Activated T-helper 9 cell treated with anti-CD3 and anti-CD28 coated beads, Interleukin-2, amount 50 U/mL, for 16 hours (primary cell): ENCODE measurements at places on chromosomes 1 and 21.

DNA sequence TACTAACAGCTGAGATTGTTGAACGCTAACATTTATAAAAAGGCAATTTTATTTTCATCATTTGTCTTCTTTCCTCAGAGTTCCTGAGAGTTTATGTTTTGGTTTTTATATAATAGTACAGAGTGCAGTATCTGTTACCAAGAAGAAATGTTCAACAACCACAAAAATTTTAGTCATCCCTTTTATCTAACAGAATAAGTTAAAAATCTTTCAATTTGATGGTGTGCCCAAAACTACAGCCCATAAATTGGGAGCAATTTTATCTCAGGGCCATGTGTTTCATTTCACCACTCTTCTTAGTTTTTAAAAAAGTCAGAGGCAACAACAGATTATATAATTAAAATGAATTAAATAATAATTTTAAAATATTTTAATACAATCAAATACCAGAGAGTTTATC, 37.1 kb downstream of the NEXN start:
- DNase-seq = no peak

GRCh38 chr1:205547936-205548827, 43.7 kb downstream of the CDK18 start:
- DNase-seq = no peak

DNA sequence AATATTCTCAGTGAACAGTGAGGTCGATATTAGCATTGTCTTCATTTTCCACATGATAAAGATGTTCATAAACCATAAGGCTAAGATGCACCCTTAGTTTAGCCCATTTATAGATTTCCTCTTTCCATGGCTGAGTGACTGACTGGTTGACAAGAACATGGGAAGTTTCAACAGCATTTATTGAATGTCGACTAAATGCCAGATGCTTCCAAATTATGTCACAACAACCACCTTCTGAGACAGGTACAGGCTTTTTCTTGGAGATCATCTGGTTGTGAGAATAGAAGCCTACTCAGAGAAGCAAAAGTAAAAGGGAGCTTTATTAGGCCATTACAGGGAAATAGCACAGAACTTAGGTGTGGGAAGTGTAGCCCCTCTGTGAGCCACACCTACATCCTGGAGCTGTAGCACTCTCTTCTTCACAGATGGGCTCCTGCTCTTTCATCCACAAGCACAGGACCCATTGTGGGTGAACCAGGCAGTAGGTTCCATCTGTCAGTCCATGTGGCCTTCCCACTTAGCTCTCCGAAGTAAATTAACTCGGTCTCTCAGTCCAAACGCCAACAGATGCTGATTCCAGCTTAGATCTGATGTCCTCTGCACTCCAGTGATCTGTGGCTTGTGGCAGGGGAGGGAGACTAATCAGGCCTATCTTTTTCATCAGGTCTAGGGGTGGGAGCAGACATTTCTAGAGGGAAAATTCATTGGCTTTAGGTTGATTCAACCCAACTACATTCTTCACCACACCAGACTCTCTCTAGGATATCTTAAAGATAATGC, 14.3 kb downstream of the ATP2B4 start:
- DNase-seq = no peak

GRCh38 chr1:95496307-95496706, 262.3 kb downstream of the RWDD3 start:
- DNase-seq = no peak

DNA sequence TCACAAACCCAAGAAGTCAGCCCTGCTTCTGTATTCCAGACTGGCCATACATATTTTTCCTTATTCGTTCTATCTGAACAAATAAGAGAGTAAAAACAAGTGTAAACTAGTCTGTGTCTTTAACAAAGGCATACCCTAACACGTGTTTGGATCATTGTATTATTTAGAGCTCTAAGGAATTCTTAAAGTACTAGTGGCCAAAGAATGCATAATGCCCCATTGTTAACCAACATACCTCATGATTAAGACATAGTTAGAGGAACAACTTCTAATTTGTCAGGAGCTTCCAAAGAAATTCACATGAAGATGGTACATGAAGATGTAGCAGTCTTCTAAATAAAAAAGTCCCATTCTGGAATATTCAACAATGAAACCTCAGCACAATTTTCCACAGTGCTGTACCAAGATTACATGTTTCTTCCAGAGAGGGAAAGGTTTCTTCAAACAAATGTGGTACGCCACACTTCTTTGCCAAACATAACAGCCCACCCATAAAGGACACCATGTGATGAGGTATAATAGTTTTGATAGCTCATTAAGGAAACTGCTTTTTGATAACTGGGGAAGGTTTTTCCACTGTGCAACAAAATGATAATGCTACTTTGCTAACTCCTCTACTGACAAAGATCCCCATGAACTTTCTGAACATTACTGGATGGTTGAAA, 5.0 kb downstream of the PALMD start:
- no peak for DNase-seq

- peak; percentile 1 for DNase-seq
Measured at GRCh38 chr21:38126666-38127303, 130.0 kb upstream of the KCNJ15 start.

- DNase-seq = peak; percentile 46
Measured at GRCh38 chr1:236066828-236067386, 2.0 kb upstream of the NID1 start.

DNA sequence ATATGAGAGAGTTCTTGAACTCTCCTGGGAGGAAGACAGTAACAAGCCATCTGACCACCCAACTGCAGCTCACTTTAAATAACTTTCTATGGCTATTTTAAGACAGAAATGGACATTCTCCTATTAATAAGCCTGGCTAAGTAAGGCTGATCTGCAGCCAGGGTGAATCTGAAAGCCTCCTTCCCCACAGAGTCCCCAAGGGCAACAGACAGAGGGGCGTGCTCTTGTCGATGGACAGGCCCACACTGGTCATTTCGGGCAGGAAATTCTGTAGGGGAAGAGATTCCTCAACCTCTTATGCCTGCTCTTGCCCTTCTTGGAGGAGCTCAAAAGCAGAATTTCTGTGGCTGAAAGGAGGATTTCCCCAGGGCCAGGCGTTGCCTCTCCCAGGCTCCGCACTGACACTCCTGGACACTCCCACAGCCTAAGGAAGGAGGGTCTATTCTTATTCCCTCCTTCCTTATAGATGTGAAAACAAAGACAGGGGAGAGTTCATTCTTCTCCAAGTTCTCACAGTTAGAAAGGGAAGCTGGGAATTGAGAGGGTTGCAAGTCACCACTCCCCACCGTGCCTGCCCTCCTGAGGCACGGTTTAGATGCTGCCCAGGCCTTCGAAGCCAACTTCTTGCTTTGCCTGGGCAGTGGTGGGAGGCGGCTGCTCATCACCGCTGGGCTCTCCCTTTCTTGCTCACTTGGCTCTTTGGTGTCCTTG, 17.9 kb upstream of the KANK4 start:
- no peak for DNase-seq

GRCh38 chr21:45054927-45055612, 19.3 kb upstream of the ADARB1 start:
- no peak for DNase-seq

DNA sequence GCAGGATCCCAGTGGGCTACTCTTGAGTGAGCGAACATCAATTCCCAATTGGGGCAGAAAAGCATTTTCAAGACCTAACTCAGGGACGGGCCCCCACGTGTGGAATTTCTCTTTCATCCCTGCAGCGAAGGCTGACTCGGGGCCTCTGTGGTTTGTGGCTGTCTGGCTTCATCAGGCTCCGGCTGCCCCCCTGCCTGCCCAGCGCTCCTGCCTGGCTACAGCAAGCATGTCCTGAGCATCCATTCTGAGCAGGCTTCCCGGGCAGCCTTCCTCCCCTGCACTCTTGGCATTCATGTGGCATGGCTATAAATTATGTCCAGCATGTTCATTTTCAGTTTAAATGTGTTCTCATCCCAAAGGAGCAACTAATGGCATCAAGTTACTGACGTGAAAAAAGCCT, 588.1 kb downstream of the KIF26B start:
- no peak for DNase-seq

- no peak for DNase-seq
Measured at GRCh38 chr1:92184632-92185031, 33.1 kb upstream of the C1orf146 start.

- no peak for DNase-seq
Measured at GRCh38 chr1:71462247-71462646, 381.4 kb upstream of the ZRANB2 start.

DNA sequence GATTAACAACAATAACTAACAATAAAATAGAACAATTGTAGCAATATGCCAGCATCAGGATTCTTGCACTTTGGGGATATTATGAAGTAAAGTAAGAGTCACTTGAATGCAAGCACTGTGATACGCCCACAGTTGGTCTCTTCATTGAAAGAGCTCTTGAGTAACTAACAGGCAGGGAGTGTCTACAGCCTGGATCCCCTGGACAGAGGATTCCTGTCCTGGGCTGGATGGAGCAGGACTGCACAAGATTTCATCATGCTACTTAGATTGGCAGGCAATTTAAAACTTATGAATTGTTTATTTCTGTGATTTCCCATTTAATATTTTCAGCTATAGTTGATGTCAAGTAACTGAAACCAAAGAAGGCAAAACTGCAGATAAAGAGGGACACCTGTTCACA, 13.7 kb upstream of the KRTAP19-5 start:
- no peak for DNase-seq

- no peak for DNase-seq
Measured at GRCh38 chr21:25283720-25284119, 323.6 kb downstream of the MRPL39 start.

- DNase-seq = no peak
Measured at GRCh38 chr1:115240297-115240696, 97.8 kb downstream of the NGF start.

GRCh38 chr1:156493154-156493631, 7.4 kb downstream of the MEF2D start:
- no peak for DNase-seq

DNA sequence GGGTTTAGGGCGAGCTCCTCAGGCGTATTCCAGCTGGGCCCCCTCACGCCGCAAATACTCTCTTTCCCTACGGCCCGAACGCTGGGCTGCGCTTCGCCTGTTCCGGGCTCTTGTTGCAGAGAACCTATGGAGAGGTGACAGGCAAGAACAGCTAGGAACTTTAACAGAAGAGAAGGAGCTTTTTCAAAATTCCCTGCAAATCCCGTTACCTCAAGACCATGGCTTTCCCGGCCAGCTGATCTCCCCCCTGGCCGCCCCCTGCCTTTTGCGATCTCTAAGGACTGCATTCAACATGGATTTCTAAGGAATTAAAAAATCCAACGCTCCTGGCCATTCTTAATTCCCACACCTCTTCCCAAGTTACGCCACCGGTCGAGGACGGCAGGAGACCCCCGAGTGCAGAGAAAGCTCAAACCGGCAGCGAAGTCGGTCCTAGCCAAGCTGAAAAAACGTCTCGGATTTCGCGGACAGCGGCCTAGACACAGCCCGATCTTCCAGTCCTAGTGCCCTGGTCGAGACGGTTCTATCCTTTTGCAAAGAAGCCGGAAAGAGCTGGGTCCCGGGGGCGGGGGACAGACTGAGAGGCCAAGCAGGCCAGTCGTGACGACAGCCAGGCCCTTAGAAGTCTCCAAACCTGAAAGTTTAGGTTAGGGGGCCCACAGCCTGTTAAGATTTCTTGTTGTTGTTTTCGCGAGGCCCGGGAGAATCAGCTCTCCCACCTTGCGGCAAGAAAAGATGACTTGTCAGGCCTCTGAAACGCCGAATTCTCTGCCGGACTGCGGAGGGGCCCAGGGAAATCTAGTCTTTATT, 1.1 kb upstream of the TBX15 start:
- no peak for DNase-seq

- DNase-seq = no peak
Measured at GRCh38 chr21:38952890-38953289, 147.2 kb downstream of the ETS2 start.

- DNase-seq = no peak
Measured at GRCh38 chr1:184907500-184907899, 66.8 kb downstream of the NIBAN1 start.

DNA sequence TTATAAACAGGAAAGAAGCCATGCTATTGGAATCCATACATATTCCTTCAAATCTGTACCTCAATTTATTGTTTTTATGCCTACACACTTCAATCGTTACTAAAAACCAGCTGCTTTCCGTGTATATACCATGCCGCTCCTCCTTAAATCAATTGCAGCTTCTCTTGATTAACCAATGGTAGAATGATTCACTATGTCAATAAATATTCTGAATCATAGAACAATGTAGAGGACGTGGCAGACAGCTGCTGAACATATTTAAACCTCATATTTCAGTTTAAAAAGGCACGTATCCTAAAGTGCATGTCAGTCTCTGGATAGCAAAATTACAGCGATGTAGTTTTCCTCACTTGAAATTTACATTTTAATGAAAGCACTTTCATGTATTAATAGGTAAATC, 100.4 kb downstream of the MRPL39 start:
- DNase-seq = no peak

GRCh38 chr1:50858761-50859160, 101.3 kb downstream of the FAF1 start:
- DNase-seq = no peak

GRCh38 chr1:11908095-11908675, 18.0 kb downstream of the KIAA2013 start:
- peak; percentile 58 for DNase-seq

GRCh38 chr1:155105604-155106011, 22.1 kb upstream of the EFNA1 start:
- DNase-seq = no peak

DNA sequence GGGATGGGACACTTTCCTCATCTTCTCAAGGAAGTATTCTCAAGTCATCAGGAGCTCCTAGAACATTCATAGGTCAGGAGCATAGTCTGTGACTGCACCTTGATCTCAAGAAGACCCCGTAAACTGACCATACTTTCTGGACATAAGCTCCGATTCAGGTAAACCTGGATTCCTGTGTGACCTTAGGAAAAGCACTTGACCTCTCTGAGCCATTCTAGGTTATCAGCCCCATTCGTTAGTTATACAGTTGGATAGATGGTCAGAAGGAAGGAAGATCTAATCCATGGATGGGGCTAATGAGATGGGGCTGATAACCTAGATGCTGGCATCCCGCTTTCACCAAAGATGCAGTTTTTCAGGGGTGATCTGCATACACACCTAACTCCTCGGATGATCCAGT, 114.3 kb downstream of the EPHB2 start:
- no peak for DNase-seq

GRCh38 chr1:14936815-14937214, 216.7 kb upstream of the TMEM51 start:
- DNase-seq = no peak

DNA sequence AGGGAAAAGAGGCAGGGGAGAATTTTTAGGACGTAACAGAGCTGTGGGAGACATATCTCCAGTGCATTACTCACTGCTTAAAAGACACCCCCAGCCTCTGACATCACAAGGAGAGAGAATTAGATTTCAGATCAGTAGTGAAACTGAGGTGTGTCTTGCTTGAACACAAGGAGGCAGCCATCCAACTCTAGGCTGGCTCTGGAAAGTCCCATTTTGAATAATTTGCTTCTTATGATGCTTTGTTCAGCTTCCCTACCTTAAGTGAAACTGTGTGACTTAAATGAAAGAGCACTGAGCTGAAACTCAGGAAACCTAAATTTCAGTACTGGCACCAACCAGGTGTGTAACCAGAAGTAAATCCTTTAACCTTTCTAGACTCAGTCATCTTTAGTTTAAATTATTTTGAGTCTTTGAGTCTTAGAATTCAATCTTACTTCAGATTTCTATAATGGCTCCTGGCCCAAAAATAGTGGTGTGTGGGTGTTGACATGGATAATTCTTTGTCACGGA, 251.6 kb upstream of the SGIP1 start:
- peak; percentile 49 for DNase-seq
